ENCODE measurements at places on chromosomes 1 and 21. TPM values are rescaled to one million over a fixed set of nuclear protein-coding genes. Genes with fewer than 3 reads are reported as not detected.

KCNJ15 gene
- total RNA-seq = 0.55 TPM

NUF2 gene
- 29.3 TPM for total RNA-seq

OLIG2 gene
- total RNA-seq = not detected

ADAM30 gene
- not detected for total RNA-seq

CFHR1 gene
- total RNA-seq = 0.23 TPM

SPATA46 gene
- not detected for total RNA-seq

SYT14 gene
- 0.10 TPM for total RNA-seq

ATP13A2 gene
- total RNA-seq = 27.1 TPM
